ENCODE measurements at places on chromosomes 6 and 20.

- no peak for DNase-seq
These were observed 36.6 kb upstream of the CARMIL1 start for GRCh38 chr6:25242567-25242966.

DNA sequence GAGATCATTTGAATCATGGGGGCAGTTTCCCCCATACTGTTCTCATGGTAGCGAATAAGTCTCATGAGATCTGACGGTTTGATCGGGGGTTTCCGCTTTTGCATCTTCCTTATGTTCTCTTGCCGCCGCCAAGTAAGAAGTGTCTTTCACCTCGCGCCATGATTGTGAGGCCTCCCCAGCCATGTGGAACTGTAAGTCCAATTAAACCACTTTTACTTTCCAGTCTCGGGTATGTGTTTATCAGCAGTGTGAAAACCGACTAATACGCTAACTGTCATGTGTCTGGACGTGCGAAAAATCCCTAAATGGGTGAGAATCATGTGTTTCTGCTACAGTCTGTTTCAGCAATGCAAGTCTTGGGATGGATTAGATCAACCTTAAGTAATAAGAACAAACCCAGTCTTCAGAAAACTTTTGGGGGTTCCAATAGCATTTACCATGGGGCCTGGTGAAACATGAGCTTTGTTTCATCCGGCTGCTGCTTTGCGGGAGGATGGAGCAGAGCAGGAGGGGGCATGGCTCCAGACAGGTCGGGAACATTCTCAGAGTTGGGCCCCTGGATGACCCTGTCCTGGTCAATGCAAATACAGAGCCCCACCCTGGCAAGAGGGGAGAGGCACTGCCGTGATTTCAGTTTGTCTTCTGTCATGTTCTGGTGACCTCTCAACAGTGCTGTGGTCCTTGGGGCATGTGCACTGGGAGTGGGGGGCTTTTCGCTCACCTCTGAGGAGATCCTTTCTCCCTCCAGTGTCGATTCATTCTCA lies 41.5 kb downstream of the CTCFL start:
- DNase-seq = no peak

DNA sequence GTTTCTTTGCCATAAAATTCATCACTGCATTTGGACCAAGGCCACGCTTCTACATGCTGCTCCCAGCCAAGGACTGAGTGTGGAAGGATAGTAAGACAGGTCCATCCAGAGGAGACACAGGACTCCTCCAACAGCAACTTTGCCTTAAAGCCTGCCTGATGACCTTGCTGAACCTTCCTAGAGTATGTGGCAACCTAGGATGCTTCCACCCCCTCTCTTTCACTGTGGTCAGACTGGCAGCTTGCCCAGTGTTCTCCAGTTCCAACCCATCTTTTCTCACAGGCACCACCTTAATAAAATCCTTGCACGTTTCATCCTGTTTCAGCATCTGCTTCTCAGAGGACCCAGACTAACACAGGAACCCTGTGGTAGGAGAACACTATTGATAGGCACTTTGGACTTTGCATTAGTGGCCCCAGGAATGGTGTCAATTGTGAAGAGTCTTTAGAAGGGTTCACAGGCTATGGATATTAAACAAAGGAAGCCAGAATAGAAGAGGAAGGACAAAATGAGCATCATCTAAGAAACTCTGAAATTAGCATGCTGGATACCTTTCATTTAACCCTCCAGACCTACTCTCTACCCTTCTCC lies 2.4 kb upstream of the PKHD1 start:
- DNase-seq = no peak

DNA sequence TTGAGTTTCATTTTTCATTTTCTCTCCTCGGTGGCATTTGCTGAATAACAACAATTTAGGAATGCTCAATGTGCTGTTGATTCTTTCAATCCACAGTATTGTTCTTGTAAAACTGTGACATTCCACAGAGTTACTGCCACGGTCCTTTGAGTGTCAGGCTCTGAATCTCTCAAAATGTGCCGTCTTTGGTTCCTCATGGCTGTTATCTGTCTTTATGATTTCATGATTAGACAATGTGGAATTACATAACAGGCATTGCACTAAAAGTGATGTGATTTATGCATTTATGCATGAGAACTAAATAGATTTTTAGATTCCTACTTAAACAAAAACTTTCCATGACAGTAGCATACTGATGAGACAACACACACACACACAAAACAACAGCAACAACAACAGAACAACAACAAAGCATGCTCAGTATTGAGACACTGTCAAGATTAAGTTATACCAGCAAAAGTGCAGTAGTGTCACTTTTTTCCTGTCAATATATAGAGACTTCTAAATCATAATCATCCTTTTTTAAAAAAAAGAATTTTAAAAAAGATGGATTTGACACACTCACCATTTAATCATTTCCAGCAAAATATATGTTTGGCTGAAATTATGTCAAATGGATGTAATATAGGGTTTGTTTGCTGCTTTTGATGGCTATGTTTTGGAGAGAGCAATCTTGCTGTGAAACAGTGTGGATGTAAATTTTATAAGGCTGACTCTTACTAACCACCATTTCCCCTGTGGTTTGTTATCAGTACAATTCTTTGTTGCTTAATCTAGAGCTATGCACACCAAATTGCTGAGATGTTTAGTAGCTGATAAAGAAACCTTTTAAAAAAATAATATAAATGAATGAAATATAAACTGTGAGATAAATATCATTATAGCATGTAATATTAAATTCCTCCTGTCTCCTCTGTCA lies 88.1 kb downstream of the SNAP25 start:
- DNase-seq = no peak

GRCh38 chr6:163764565-163764964 lies 350.0 kb downstream of the QKI start:
- no peak for DNase-seq

Data from stimulated activated CD8-positive, alpha-beta memory T cell treated with anti-CD3 and anti-CD28 coated beads, Interleukin-4, amount 100 ng/mL, for 1 hour (primary cell).